ENCODE measurements at places on chromosomes 7 and 10.

GRCh38 chr10:60194421-60194820 is 195.3 kb downstream of the ANK3 start:
- no peaks in the 10 kb centered on the region for H3K27me3 ChIP-seq
- H3K27ac ChIP-seq: no peak overlapping the region
- no peak for DNase-seq
- H3K4me1 ChIP-seq: no peaks in the 10 kb centered on the region
- H3K4me3 ChIP-seq: no peak overlapping the region

- DNase-seq: no peak
- peaks cover 19% of the 10 kb centered on the region for H3K4me1 ChIP-seq
- H3K27ac ChIP-seq: no peak overlapping the region
- H3K36me3 ChIP-seq: no peaks in the 10 kb centered on the region
- H3K4me3 ChIP-seq: no peak overlapping the region
Observed at GRCh38 chr7:156496363-156496769, 144.2 kb upstream of the RNF32 start.

DNA sequence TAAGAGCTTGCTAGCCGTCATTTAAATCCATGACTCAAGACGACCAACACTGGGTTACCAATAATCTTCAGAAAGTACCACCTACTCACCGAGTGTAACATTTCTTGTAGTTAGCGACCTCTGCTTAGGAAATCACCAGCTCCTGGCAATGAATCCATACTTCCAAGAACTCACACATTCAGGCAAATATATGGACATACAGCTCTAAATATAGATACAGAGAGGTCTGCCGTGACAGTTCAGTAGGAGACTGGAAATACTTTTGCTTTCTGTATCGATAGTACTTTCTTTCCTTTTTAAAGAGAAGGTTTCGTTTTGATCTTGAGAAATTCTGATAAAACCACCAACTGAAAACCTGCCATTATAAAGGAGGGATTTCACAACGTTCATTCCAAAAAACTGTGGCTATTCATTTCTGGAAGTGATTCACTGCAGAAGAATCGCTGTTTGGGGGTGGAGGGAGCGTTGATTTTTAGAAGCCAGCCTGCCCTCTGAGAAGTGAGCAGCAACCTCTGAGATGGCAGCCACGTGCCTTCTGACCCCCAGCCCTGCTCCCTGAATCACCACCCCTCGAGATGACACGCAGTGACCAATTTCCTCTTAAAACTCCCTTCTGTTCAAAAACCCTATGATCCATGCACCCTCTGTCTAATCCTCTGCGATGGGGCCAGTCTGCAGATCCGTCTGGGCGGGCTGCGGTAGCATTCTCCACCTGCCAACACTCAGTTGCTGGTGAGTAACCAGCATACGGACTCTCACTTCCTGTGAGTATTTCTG is 179.0 kb upstream of the KLF14 start:
- peaks cover 24% of the 10 kb centered on the region for H3K4me1 ChIP-seq
- H3K27me3 ChIP-seq: no peaks in the 10 kb centered on the region
- peak overlapping the region; percentile 53 for H3K4me3 ChIP-seq
- no peak for DNase-seq
- H3K36me3 ChIP-seq: no peaks in the 10 kb centered on the region

DNA sequence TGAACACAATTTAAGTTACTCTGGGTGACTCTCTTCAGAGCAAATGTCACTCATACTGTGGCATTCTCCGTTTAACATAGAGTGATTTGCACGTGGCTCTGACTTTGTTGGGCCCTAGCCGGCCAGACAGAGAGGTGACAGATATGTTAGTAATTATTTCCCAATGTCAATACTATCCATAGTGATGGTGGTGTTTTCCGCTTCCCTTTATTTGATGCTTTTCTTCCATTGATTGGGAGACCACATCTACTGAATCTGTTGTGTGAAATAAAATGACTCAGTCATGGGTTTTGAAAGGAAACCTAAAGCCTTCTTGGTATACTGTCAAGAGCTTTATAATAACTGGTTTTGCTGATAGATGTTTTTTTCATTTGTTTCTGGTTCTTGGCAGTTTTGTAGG is 7.4 kb downstream of the AVL9 start:
- no peak overlapping the region for H3K4me3 ChIP-seq
- H3K27me3 ChIP-seq: no peaks in the 10 kb centered on the region
- H3K27ac ChIP-seq: no peak overlapping the region

- peaks cover 43% of the 10 kb centered on the region for H3K4me1 ChIP-seq
- H3K4me3 ChIP-seq: no peak overlapping the region
- H3K27ac ChIP-seq: peak overlapping the region; percentile 52
- no peaks in the 10 kb centered on the region for H3K36me3 ChIP-seq
- no peaks in the 10 kb centered on the region for H3K27me3 ChIP-seq
Observed at GRCh38 chr7:14233076-14233867, 243.8 kb upstream of the ETV1 start.
